ENCODE measurements at places on chromosomes 16 and 17.

DNA sequence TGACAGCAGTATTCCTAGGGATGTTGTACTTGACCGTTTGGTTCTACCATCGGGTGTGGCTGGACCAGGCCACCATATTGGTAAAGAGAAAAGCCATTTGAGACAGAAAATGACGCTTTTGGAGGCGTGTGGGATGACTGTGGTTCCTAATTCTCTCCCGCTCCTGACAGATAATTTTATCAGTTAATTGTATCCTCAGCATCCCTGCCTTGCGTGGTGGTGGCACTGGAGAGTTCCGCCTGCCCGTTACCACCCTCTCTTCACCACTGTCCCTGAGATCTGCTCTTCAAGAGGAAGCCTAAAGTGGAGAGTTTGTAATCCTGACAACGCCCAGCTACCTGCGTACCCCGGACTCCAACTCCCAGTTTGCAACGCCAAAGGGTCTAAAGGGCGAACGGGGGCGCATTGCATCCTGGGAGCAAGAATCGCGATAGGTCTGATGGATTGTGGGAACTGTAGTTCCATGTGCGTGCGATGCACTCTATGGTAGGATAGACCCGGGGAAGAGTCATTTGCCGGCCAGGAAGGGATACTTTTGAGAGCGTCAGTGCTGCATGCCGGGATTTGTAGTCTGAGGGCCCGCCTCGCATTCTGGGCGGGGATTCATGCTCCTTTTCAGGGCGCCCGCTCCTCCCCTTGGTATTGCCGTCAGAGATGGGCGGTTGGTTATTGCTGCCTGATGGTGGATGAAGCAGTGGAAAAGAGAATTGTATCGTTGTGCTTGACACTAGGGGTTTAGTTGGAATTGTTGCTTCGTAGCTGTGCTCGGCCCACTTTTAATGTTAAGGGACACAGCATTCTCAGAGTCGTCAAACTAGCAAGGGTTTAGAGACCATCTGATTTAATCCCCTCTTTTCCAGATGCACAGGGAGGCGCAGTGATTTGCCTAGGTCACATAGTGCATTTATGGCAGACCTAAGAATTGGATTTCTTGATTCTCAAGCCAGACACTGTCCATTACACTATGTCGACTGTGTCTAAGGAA lies 965 bp upstream of the PHF12 start:
- peak; percentile 100 for DNase-seq

GRCh38 chr17:73850426-73850825 lies 206.2 kb upstream of the SDK2 start:
- no peak for DNase-seq

GRCh38 chr17:34979153-34979552 lies 1.2 kb upstream of the LIG3 start:
- no peak for DNase-seq

DNA sequence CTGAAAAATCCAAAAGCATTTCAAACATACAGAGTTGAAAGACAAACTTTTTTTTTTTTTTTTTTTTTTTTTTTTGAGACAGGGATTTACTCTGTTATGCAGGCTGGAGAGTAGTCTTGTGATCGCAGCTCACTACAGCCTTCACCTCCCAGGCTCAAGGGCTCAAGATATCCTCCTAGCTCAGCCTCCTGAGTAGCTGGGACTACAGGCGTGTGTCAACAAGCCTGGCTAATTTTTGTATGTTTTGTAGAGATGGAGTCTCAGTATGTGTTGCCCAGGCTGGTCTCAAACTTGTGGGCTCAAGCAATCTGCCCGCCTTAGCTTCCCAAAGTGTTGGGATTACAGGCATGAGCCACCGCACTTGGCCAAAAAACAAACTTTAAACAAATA lies 64.2 kb upstream of the KIFC3 start:
- peak; percentile 35 for DNase-seq

DNA sequence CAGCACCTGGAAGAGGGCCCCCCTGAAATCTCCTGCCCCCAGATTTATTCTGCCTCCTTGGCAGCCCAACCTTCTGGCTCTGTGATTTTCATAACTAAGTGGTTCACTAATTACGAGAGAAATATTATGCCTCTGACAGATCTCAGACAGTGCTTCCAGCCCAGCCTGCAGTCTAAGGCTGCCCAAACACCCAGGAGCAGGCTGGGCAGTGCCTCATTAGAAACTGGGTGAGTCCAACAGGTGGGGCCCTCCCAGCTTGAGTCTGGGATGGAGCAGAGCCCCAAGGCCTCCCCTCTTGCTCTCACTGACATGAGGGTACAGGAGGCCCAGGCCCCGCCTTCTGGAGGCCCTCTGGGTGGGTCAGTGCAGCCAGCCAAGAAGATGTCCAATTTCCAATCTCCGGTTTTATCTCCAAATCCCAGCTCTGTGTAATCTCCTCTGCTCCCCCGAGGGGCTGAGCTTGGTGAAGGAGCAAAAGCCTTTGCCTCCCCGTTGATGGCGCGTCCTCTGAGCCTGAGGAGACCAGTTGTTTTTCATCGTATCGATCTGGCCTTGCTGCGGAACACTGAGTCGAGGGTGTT lies 20.1 kb upstream of the ABCC3 start:
- DNase-seq = no peak

DNA sequence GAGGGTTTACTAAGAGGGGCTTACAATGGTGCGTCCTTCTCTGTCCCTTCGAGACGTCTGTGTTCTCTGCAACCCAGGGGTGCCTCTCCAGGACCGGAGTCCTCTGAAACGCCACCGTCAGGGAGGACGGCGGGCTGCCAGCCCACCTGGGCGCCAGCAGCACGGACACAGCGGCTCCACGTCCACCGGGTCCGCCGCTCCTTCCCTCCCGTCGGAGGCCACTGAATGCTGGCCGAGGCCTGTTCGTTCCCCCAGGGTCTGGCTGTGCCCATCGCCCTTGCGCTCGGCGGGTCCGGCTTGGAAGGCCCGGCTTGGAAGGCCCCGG lies 403 bp downstream of the TEPSIN start:
- DNase-seq = no peak

- no peak for DNase-seq
Measured at GRCh38 chr16:53757971-53758609, 54.1 kb downstream of the FTO start.

DNA sequence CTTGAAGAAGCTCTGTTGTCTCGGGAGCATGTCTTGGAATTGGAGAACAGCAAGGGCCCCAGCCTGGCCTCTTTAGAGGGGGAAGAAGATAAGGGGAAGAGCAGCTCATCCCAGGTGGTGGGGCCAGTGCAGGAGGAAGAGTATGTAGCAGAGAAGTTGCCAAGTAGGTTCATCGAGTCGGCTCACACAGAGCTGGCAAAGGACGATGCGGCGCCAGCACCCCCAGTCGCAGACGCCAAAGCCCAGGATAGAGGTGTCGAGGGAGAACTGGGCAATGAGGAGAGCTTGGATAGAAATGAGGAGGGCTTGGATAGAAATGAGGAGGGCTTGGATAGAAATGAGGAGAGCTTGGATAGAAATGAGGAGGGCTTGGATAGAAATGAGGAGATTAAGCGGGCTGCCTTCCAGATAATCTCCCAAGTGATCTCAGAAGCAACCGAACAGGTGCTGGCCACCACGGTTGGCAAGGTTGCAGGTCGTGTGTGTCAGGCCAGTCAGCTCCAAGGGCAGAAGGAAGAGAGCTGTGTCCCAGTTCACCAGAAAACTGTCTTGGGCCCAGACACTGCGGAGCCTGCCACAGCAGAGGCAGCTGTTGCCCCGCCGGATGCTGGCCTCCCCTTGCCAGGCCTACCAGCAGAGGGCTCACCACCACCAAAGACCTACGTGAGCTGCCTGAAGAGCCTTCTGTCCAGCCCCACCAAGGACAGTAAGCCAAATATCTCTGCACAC lies 21.2 kb downstream of the AKAP1 start:
- peak; percentile 86 for DNase-seq

- DNase-seq = no peak
Measured at GRCh38 chr17:33240362-33240761, 52.7 kb downstream of the ASIC2 start.

GRCh38 chr16:3046641-3047386 lies 453 bp downstream of the MMP25 start:
- DNase-seq = peak; percentile 81

- no peak for DNase-seq
Measured at GRCh38 chr17:53719229-53719628, 103.5 kb upstream of the KIF2B start.

DNA sequence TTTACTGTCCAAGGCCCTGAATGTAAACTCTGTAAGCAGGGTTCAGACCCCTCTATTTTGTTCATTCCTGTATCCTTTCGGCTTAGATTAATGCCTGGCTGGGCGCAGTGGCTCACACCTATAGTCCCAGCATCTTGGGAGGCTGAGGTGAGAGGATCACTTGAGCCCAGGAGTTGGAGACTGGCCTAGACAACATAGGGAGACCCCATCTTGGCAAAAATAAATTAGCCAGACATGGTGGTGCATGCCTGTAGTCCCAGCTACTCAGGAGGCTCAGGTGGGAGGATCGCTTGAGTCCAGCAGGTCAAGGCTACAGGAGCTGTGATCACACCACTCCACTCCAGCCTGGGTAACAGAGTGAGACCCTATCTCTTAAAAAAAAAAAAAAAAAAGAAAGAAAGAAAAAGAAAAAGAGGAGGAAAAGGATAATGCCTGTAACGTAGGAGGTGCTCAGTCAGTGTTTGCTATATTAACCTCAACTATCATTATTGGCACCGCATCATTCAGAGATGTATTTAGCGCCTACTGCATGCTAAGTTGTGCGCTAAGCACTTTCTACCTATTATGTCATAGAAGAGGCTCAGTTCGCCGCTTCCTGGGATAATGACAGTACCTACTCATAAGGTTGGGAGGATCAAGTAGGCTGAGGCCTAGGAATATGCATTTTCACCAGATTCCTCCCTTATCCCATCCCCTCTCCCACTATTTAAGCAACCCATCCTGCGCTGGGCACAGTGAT lies 5.0 kb downstream of the SOCS1 start:
- no peak for DNase-seq

GRCh38 chr17:78598013-78598471 lies 20.8 kb upstream of the DNAH17 start:
- no peak for DNase-seq

GRCh38 chr17:28293994-28294393 lies 25.0 kb upstream of the TMEM97 start:
- no peak for DNase-seq

- DNase-seq = no peak
Measured at GRCh38 chr16:62190426-62190825, 154.2 kb upstream of the CDH8 start.

DNA sequence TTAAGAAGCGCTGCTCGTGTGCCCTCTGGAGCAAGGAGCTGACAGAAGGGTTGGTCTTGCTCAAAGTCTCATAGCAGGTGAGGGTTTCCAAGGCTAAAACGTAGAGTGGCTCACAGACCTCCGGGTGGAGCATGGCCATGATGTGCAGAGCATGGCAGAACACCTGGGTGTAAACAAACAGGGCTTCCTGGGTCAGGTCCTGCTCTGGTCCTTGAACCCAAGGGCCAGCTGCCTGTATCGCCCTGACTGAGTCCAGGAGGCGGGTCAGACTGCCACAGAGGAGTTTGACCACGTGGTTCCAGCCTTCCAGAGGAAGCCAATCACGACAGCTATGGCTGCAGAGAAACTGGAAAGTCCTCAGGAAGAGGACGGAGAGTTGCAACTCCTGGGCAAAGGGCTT lies 7.1 kb downstream of the GEMIN4 start:
- no peak for DNase-seq

GRCh38 chr16:81946206-81946605 lies 65.1 kb downstream of the SDR42E1 start:
- no peak for DNase-seq
